Activated T-helper 1 cell treated with anti-CD3 and anti-CD28 coated beads, Interleukin-12 subunit alpha, Interleukin-12 subunit beta, Interleukin-2, Interleukin-4 antibody, amounts not matched to agents 30 ng/mL and 10 ng/mL and 1 ng/mL, durations not matched to agents 14 hours and 24 hours and 36 hours (primary cell): ENCODE measurements at places on chromosomes 2 and 18. TPM values are rescaled to one million over a fixed set of nuclear protein-coding genes. Genes with fewer than 3 reads are reported as not detected.

- no peak for DNase-seq
Observed at GRCh38 chr2:197838579-197838978, 34.2 kb downstream of the PLCL1 start.

DNA sequence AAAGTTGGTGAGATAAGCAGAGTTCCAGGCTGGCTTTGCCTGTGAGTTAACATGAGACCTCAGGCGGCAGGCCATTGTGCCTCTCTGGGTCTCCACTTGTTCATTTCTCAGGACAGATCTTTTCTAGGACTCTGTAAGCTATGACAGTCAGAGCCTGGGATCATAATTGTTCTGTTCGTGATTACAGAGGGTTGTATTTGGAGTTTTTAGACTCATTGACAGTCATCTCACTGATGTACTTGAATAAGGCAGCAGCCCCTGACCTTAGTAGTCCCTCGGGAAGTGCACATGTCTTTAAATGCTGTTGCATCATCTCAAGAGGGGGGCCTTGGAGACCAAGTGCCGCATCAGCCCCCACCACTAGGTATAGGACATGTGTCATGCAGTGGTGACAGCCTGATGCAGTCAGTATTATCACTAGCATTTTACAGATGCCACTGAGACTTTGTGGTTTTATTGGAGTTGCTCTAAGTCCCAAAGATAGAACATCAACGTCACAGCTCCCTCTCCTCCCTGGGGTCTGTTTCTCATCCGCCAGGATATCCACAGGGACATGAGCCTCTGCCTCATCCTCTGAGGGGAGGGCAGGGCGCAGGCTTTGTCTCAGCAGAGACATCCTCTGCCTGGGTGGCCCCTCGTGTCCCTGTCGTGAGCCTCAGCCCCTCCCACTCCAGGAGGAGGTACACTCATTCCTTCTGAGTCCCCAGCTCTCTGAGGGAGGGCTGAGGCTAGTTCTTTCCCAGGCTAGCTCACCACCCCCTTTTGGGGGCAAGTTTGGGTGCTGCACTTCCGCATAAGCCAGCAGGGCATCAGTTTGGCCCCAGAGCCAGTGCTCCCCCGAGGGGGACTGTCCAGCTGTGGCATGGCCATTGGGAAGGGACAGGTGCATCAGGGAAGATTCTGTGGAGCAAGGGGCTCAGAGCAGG is 14.1 kb downstream of the GLI2 start:
- DNase-seq = no peak

DNA sequence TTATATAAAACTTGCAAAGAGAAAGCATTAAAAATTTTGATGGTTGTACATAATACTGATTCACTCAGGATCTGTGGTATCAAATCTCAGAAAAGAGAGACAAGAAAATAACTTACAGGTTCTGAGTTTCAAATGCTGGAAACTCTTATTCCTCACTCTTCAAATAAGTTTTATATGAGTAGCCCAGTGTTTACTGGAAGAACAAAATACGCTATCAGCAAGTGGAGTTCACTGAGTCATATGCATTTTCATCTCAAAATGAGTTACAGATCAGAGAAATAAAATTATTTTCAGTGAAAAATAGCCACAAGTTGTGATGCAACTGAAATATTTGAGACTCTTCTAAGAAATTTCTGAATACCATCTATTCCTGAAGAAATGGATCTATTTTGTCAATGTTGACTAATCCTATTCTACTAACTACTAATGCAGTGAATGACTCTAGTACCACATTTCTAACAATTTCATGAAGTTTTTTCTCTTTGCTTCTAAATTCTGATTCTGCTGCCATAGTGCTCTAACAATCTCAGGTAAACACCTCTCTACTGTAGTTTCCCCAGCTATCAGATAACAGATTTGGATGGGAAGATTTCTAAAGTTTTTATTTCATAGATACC is 391.7 kb downstream of the ZEB2 start:
- no peak for DNase-seq

- DNase-seq = no peak
Observed at GRCh38 chr2:128791120-128791984, 472.7 kb upstream of the HS6ST1 start.

- no peak for DNase-seq
Observed at GRCh38 chr2:54403512-54404238, 52.5 kb upstream of the SPTBN1 start.

- no peak for DNase-seq
Observed at GRCh38 chr2:197261808-197262226, 48.8 kb downstream of the ANKRD44 start.

Gene LRRTM4
- total RNA-seq = not detected in 2 replicates

Gene STARD6
- total RNA-seq = 0.54 and 0.65 TPM in 2 replicates

Gene LDLRAD4
- total RNA-seq = 34.5 and 35.2 TPM in 2 replicates

Gene CTAGE1
- total RNA-seq = not detected in 2 replicates
